ENCODE measurements at places on chromosomes 16 and 17.

DNA sequence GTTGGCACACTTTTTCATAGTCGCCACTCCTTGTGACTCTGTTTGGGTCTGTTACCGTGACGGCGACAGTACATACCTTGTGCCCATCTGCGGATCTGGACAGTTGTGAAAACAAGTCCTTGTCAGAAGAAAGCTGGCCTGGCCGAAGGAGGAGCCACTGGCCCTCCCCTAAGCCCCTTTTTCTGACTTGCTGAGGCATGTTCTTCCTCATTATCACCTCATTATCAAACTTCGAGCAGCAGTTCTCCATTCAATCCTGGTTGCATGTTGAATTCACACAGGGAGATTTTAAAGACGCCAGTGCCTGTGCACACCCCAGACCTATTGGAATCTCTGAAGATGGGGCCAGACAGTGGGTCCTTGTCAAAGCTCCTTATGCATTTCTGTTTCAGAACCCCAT is 61.1 kb downstream of the CYLD start:
- DNase-seq, result no peak

GRCh38 chr17:70763018-70763417 is 593.7 kb downstream of the KCNJ2 start:
- no peak for DNase-seq

GRCh38 chr16:56912746-56913708 is 18.9 kb upstream of the HERPUD1 start:
- no peak for DNase-seq

DNA sequence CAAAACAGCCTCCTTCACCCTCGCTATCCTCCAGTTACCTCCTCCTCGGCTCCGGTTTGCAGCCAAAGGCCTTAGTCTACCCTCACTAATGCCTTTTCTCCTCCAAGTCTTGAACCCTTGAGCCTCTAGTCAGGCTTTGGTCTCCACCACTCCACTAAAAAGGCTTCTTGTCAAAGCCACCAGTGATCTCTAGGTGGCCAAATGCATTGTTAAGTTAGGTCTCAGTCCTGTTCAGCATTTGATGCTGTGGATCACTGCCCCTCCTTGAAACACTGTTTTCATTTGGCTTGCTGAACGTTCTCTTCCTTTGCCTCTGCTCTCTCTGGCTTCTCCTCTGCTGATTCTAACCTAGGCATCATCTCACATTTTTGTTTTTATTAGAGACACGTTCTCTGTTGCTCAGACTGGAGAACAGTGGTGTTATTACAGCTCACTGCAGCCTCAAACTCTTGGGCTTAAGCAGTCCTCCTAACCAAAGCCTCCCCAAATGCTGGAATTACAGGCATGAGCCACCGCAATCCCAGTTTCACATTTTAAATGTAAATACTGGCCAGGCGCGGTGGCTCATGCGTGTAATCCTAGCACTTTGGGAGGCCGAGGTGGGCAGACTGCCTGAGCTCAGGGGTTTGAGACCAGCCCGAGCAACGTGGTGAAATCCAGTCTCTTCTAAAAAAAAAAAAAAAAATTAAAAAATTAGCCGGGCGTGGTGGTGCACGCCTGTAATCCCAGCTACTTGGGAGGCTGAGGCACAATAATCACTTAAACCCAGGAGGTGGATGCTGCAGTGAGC is 1.1 kb downstream of the SGF29 start:
- no peak for DNase-seq
